ENCODE measurements at places on chromosomes 7 and 10.

DNA sequence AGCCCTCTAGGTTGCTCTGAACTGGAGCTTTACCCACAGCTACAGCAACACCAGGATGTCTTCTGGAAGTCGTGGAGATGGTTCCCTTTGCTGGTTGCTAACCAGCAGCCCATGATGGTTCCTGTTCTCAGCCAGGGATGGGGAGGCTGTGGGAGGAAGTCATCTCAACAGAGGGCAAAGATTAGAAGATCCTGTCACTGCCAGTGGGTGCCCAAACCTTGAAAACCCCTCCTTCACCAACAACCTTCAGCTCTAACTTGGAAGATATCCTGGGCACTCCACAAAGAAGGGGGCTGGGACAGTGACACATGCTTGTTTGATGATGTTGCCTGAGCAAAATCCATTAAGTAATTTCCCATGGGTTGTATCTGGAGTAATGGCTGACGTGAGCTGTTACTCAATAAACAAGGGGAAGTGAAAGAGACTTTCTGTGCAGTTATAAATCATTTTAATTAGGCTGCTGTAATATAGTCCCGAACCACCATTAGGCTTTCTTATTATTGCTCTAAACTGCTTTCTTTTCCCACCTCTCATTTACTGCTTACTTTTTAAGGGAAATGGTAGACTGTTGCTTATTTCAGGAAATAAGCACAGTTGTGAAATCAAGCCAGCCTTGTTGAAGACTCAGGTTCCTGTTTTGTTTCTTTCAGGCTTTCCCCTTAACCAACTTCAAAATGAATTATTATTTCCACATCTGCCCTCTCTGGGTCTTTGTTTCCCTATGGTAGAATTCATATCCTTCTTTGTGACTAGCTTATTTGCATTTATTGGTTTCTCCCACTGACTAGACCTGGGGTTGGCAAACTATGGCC is 124.8 kb downstream of the PPP1R17 start:
- DNase-seq, result no peak

GRCh38 chr10:27345455-27345920 is 104.9 kb upstream of the ACBD5 start:
- DNase-seq, result no peak

DNA sequence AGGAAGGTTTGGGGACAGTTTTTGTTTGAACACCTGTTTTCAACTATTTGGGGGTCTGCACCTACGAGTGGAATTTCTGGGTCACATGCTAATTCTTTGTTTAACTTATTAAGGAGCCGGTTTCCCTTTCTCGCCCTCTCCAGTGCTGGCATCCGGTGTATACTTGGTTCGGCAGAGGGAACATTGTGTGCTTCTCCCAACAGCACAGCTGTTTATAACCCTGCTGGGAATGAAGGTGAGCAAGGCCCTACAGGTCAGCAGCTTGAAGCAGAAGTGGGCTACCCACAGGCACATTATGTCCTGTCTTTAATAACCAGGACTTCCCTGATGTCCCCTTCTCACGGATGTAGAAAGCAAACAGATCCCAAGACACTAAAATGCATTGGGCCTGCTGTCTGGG is 87.5 kb upstream of the PDCD4 start:
- no peak for DNase-seq

DNA sequence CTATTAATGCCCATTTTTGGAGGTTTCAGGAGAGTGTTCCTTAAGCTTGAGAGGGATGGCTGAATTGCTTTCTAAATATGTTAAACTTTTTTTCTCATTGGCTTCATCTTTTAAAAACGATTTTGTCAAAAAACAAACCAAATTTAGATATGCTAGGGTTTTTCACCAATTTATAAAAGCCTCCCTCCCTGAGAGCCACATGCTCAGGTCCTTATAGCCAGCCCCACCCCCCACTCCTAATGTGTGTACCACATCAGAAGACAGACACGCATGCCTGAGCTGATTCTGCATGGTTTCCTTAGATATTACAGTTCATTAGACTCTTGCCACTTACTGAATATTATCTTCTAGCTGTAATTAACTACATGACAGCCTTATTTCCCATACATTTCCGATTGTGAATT is 2.0 kb downstream of the CUL1 start:
- DNase-seq, result peak; percentile 10

DNA sequence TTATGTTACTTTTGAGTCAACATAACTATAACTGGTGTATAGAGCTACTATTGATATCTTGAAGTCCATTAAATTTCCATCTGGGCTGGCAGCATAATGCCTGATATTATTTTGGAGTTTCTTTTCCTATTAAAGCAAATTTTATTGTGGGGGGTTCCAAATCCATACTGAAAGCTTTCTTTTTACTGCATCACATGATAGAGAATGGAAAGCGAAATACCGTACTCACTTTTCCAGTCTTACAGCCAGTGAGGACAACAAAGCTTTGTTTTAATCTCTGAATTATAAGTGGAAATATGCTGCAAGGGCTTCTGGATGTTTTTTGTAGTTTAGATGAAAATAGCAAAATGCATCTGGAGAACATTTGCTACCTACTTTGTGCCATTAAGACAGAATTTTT is 477.5 kb upstream of the SEMA3D start:
- no peak for DNase-seq

GRCh38 chr10:86067436-86068050 is 299.1 kb downstream of the GRID1 start:
- no peak for DNase-seq

DNA sequence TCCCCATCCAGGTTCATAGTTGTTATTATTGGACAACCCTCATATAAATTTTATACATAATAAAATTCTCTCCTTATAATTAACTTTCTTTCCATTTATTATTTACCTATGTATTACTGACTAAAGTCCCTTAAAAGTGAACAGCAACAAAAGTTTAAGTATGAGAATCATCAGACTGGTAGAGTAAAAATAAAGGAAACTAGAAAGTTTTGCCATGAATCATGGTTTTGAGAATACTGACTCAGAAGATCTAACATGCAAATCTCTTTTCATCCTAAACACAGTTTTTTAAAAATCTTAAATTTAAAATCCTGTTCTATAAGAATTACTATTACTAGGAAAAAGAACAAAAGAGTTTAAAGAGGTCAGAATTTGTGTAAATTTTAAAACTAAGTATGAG is 32.1 kb downstream of the HERC4 start:
- DNase-seq, result no peak

- no peak for DNase-seq
Measured at GRCh38 chr10:111993321-111993720, 190.2 kb downstream of the GPAM start.

GRCh38 chr10:38070501-38070900 is 23.6 kb upstream of the ZNF37A start:
- no peak for DNase-seq

GRCh38 chr10:72059843-72060822 is 28.2 kb downstream of the SPOCK2 start:
- no peak for DNase-seq

GRCh38 chr7:514651-515598 is 4.7 kb downstream of the PDGFA start:
- DNase-seq, result no peak

DNA sequence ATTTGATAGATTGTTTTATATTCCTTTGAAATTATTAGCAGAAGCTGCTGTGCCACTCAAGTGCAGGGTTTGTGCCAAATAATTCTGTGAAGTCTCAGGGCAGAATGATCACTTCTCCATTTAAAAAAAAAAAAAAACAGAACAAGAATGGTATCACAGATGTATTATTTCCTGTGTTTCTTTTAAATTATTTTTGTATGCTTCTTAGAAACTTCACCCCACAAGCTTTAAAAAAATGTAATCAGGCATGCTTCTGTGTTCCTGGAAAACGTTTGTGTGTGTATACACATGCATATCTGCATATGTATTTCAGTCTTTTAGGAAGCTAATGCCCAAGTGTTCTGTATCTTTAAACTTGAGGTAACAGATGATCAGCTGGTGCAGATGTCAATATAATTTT is 6.3 kb upstream of the CD36 start:
- DNase-seq, result no peak

GRCh38 chr7:108561047-108561619 is 8.4 kb downstream of the THAP5 start:
- no peak for DNase-seq

GRCh38 chr10:61283481-61284221 is 169.5 kb downstream of the TMEM26 start:
- DNase-seq, result no peak

DNA sequence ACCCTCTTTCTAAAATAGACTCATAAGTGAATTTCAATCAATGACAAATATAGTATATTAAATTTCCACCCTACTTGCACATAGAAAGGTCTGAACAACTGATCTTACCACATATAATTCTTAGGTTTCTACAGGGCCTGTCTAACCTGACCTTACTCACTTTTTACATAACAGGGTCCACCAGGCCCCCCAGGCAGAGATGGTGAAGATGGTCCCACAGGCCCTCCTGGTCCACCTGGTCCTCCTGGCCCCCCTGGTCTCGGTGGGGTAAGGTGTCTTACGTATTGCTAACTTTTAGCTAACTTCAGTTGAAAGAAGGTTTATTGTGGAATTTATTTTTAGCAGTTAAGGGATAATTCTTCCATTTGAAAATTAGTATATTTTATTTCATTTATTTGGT is 5.3 kb downstream of the COL1A2 start:
- DNase-seq, result no peak

DNA sequence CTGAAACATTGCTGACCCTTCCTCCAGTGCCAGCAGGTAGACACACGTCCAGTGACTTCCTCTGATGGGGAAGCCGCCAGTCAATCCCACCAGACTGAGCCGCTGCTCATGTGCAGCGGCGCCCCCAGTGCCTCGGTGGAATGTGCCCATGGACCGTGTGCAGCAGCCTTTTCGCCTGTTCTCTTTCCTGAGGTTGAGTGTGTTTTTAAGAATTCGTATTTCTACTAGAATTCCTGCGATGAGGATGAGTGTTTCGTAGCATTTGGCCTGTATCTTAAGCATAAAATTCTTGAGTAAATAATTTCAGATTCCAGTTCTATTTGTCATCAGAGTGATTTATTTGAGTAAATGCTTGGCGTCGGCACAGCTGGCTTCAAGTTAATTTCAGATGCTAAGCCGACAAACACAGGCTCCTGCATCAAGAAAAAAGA is 35.4 kb downstream of the BNIP3 start:
- DNase-seq, result no peak

- no peak for DNase-seq
Measured at GRCh38 chr10:110313674-110314073, 9.0 kb upstream of the SMNDC1 start.

- DNase-seq, result no peak
Measured at GRCh38 chr7:7731732-7732131, 13.3 kb upstream of the RPA3 start.

DNA sequence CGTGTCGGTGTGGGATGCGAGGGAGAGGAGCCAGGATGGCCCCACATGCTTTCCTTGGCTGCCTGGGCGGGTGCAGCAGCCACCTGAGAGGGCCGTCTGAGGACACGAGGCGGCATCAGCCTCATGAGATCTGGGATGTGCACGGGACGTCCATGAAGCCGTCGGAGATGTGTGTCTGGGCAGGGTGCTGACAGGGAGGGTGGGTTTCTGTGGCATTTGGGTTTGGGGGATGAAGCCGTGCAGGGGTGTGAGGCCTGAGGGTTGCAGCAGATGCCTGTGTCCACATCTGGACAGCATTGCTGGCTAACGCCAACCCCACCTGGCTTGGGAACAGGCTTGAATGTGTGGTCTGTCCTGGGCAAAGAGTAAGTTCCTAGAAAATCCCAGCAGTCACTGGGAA is 179.5 kb downstream of the DNAJB6 start:
- no peak for DNase-seq

- DNase-seq, result no peak
Measured at GRCh38 chr7:120033114-120033513, 239.9 kb upstream of the KCND2 start.

- DNase-seq, result no peak
Measured at GRCh38 chr7:1242606-1243289, 10.1 kb downstream of the UNCX start.

DNA sequence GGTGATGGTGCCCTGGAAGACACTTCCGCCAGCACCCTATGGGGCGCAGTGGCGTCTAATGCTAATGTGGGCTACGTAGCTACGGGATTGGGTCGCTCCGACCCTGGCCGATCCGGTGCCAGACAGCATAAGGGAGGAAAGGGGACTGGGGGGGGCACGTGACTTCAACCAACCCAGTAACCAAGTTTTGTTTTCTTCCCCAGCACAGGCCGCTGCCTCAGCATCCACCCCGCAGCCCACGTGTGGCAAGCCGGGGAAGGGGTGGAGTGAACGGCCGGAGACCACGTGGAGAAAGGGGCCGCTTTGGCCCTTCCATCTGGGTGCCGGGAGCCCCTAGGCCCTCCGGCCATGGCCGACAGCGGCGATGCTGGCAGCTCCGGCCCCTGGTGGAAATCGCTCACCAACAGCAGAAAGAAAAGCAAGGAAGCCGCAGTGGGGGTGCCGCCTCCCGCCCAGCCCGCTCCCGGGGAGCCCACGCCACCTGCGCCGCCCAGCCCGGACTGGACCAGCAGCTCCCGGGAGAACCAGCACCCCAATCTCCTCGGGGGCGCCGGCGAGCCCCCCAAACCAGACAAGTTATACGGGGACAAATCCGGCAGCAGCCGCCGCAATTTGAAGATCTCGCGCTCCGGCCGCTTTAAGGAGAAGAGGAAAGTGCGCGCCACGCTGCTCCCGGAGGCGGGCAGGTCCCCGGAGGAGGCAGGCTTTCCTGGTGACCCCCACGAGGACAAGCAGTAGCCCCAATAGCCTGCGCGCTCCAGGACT is 2.5 kb downstream of the PRR15 start:
- DNase-seq, result no peak

- DNase-seq, result no peak
Measured at GRCh38 chr7:90625562-90625961, 29.4 kb downstream of the CDK14 start.

GRCh38 chr10:116796910-116797513 is 52.3 kb upstream of the ENO4 start:
- DNase-seq, result peak; percentile 51

DNA sequence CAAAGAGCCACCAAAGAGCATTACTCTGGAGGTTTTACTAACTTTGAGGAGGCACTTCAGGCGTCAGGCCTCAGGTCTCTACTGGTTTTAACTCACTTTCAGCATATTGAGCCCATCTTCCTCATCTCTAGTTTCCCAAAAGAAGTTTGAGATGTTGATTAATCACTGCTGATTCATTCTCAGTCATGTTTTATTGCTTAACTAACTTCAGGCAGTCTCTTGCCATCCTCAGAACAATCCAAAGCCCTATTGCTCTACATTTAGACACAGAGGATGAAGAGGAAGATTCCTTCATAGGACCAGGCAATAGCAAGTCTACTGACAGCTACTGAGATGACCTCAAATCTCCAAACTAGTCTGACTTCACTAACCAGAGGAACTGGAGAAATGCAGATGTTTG is 39.1 kb upstream of the BET1 start:
- DNase-seq, result no peak

All from T-helper 2 cell (primary cell).